ENCODE measurements at places on chromosomes 1 and 21.

DNA sequence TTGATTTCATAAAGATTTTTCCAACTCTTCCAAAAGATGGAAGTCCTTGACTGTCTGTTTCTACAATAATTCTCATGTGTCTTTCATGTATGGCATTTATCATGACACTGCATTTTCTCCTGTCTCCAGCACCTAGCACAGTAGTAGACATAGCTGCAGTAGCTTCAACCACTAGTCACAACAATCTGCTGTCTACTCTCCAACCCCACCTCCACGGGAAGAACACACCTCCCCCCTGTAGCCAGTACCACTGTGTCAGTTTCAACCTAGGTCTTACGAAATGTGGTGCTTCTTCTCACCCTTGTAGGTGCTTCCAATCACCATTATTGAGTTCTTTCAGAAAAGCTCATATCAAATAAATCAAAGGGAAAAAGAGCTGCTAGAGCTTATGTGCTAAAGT, 425.1 kb upstream of the ADAMTS5 start:
- DNase-seq, result no peak

DNA sequence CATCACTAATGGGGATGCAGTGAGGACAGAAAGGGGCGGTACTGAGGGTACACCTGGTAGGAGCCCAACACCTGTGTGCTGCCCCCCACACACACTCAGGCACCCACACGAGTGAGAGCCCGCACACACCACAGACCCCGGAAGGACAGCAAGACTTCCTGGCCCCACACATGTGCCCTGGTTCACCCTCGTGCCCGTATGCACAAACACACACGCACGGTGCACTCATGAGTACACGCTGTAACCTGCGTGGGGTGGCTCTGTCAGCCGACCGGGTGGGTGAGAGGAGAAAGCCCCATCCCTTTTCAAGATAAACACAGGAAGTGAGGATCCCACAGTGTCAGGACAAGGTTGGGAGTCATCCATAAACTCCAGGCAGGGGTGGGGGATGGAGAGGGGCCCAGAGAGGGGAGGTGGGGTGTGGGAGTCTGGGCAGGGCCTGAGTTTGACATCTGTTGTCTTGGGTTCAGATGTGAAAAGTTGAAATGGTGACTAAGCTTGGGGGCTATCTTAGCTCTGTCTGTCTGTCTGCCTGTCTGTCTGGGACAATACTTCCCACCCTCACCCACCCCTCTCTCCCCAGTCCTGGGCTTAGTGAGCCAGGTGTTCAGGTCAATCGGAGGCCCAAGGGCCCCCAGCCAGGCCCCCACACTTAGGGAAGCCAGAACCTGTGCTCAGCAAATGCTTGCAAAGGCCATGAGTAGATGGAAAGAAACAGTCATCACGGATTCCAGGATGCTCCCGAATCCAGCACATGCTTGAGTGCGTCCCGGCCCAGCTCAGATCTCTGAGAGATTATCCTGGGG, 119.8 kb upstream of the ZBTB40 start:
- peak; percentile 50 for DNase-seq

DNA sequence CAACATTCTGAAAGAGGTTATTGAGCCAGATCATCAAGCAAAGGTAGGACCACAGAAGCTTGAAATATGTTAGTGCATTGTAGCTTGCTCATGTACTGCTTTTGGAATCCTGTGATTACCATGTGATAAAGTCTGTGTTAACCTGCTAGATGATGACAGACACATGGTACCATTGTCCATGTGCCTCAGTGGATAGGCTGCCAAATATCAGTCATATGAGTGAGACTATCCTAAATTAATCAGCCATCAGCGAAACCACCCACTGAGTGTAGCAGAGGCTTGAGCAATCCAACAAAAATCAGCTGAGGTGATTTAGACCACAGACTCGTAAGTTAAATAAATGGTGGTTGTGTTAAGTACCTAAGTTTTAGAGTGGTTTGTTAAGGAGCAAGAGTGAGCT, 32.7 kb upstream of the CRB1 start:
- no peak for DNase-seq

GRCh38 chr1:22751124-22751531, 40.5 kb downstream of the EPHB2 start:
- DNase-seq, result no peak

DNA sequence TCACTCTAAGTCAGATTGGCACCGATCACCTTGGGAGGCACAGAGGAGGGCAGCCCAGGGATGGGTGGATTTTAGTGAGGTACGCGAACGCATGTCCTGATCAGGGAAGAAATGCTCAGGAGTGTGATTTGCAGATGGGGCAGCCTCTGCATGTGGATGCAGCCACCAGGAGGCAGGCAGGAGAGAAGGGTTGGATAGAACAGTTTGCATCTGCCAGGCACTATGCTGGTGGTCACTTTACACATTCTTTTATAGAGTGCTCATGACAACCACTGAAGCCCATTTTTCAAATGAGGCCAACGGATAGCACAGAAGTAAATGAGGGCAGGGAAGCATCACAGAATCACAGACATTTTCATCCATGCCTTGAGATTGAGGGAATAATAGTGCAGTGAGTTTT, 5.7 kb downstream of the LAMB3 start:
- DNase-seq, result peak; percentile 67

DNA sequence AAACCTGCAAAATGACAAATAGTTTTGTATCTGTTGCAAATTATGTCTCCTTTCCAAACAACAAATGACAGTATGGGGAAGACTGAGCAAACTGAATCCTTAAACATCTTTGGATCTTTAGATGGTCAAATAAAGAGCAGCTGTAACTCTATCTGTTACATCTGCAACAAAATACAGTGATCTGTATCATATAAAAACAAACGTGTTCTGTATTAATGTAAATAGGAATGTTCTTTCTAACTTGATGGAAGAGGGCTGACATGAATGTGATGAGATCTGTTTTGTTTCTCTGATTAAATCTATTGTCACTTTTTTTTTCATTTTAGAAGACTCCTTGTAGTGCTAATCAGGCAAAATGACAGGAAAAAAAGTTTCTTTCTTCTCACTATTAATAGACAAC, 159.5 kb downstream of the GPATCH2 start:
- DNase-seq, result no peak

DNA sequence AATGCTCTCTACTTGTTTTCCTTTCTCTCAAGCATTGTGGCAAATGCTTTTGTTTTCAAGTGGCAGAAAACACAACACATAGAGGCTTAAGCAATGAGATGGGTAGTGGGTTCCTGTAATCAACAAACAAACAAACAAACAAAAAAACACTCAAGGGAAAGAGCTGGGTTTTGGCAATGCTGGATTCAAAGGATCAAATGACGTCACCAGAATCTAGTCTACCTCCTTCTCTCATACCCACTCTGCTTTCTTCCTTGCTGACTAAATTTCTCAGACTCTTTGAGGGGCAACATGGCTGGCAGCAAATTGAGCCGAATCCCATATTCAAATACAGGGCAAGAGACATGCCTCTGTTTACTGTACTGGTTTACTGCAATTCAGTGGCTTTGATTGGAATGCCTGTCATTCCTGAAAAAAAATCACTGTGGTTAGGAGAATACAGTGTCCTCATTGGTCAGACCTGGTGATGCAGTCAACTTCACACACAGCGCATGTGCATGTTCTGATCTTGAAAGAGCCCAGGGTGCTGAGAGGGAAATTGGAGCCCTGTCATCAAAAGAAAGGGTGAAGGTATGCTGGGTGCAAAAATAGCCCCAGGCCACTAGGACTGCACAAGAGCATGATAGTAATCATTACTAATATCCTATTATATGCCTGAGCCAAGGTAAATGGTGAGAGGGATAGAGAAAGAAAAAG, 356.2 kb downstream of the KCTD3 start:
- DNase-seq, result peak; percentile 57

Data from fibroblast of skin of right biceps (primary cell).